NCI-H524 treated with DMSO at 0.1 percent for 48 hours (cell line): ENCODE measurements at places on chromosomes 2 and 18.

DNA sequence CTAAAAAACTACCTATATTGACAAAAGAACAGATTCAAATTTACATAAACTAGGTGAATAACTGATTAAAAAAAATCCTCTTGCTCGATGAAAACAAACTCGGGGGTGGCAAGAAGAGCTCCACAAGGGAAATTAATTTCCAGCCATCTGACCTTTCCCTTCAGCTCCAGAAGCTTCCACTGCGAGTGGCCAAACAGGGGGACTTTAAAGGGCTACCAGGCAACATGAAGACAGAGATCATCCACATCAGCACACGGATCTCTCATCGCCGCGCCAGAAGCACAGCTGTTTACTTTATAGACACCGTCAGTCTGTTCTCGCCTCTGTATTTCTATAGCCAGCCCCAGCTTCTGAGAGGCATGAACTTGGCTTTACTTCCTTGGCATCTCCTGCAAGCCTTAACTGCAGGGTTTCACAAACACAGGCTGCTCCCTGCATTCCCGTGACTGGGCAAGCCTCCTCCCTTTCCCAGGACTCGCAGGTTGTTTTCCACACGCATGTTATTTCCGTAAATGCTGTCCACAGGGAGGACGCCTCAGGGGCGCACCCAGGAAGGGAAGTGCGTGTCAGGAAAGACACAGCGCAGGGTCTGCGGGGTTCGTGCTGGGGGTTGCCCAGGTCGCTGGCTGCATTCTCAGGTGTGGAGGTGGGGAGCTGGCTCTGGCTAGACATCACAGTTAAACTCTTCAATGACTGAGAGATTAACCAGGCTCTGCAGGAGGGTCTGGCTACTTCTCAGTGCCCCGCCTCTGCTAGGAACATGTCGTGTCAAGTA, 85.0 kb downstream of the USP40 start:
- DNase-seq = no peak

- DNase-seq = no peak
Observed at GRCh38 chr2:7324706-7325105, 407.5 kb downstream of the RNF144A start.

- DNase-seq = no peak
Observed at GRCh38 chr2:24082787-24083566, 1.7 kb downstream of the TP53I3 start.

DNA sequence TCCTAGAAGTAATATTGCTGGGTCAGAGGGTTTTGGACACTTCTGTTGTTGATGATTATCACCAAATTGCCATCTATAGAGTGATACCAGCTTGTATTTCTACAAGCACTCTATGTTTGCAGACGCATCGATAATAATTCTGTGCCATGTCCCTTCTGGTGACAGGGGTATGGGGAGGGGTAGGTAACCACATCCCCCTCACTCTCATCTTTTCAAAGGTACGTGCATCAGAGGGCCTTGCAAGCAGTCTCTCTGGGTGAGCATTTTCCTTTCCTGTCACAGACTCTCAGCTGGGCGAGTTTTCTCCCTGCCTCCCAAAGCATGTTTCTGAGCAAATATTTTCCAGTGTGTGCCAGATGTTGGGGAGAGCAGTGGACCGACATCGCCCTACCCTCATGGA, 98.0 kb downstream of the SMAD7 start:
- no peak for DNase-seq

- DNase-seq = no peak
Observed at GRCh38 chr18:30982285-30982992, 60.1 kb downstream of the DSC3 start.
